ENCODE measurements at places on chromosomes 5 and 9.
A peak's percentile ranks its signal among the peaks of the same experiment; 100 is the strongest.

DNA sequence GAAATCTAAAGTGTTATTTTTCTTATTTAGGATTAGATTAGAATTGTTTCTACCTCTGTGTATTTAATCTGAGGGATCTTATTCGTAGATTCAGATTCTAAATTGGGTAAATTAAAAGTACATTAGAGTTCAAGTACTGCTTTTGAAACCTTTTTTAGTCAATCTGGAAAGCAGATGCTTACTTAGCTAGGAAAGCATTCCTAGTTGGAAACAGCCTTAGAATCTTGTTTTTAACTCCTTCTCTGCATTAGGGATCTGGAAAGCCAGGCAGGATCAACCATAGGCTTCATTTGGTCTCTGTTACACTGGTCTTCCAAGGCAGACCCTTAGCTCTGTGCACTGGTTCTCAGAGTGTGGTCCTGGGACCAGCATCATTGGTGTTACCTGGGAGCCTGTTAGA is 247.4 kb downstream of the NR3C1 start:
- no peak for DNase-seq

DNA sequence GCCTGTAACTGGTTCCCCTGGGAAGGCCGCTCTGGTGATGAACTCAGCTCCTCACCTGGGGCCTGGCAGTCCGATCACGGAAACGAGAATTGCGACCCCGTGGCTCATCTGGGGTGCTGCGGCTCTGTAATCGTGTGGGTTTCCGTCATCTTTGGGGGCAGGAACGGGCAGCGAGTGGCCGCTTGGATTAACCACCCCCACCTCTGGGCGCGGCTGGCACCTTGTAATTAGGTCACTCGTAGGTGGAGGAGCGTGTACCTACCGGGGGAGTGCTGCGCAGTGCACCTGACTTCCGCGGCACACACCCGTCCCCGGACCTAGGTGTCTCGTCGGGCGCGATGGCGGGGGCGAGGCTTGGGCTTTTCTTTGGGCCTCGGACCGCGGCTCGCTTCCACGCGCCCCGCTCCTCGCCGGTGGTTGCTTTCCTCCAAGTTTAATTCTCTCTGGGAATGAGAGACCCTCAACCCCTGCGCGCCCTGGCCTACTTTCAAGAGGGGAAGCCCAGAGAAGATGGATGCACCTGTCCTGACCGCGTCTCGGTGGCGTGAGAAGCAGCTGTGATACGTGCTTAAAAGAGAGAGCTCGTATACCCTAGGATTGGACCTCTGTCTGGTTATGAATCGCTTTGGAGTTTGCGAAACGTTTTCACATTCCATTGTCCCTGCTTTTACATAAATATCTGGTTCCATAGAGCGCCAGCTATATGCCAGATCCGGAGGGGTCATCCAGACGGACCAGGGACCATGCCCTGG is 744 bp upstream of the PPP2CA start:
- no peak for DNase-seq

DNA sequence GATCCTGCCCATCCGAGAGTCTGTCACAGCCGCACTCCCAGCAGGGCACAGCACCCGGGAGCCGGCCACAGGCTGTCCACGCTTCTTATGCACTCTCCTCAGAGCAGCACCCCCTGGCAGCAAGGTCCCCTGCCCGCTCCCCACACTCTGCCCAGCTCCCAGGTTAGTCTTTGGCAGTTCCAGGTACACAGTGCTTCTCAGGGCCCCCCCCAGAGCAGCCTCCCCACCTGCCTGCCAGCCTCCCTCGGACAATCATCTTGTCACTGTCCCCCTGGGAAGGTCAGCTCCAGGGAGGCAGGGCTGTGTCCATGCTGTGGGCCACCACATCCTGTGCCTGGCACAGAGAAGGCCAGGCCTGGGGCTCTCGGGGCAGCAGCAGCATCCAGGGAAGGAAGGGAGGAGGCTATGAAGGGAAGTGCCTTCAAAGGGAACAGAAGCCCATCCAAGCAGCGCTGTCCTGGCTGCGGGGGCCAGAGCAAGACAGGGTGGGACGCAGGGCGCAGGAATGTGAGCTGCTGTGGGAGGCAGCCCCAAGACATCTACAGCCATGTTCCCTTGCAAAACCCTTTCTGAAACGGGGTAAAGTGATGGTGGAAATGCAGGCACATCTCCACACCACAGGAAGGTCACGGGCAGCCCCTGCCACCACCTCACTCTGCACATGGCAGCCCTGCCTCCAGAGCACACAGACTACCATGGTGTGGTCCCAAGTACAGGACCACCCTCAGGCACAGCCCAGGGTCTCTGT is 68.6 kb upstream of the ADAMTS2 start:
- no peak for DNase-seq

DNA sequence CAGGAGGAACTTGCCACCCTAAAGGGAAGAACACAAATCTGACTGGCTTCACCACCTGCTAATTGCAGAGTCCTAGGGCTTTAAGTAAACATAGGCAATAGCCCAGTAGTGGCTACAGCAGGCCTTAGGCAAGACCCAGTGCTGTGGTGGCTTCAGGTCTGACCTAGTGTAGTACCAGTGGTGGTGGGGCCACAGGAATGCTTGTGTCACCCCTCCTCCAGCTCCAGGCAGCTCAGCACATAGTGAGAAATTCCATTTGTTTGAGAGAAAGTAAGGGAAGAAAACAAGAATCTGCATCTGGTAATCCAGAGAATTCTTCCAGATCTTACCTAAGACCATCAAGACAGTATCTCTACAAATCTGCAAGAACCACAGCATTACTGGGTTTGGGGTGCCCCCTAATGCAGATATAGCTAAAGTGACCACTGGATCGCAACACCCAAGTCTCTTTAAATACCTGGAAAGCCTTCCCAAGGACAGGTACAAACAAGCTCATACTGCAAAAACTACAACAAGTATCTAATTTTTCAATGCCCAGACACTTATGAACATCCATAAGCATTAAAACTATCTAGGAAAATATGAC is 102.6 kb upstream of the TRPM3 start:
- peak; percentile 23 for DNase-seq

- peak; percentile 89 for DNase-seq
Measured at GRCh38 chr5:178120607-178121357, 7.5 kb downstream of the N4BP3 start.

DNA sequence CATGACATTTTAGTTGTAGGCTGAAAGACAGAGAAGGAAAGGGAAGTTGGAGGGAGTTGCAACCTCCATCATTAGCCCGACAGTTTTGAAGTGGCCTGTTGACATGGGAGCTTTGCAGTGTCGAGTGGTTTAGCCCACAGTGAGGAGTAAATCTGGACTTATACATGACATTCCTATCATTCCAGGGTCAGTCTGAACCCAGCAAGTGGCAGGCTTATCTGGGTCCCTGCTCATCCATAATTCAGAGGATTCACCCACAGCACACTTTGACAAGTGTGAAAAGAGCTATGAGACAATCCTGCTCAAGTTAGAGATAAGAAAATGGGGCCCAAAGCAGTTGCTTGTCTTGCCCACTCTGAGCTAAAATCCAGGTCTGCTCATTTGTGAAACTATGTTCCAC is 8.4 kb upstream of the TNC start:
- peak; percentile 17 for DNase-seq

GRCh38 chr5:169583424-169584220 is at the start of gene SPDL1:
Gene SPDL1, plus strand, starts transcription at chr5:169583773. Its CDS starts 4,644 bp downstream, at chr5:169588417.
- DNase-seq: peak; percentile 99

DNA sequence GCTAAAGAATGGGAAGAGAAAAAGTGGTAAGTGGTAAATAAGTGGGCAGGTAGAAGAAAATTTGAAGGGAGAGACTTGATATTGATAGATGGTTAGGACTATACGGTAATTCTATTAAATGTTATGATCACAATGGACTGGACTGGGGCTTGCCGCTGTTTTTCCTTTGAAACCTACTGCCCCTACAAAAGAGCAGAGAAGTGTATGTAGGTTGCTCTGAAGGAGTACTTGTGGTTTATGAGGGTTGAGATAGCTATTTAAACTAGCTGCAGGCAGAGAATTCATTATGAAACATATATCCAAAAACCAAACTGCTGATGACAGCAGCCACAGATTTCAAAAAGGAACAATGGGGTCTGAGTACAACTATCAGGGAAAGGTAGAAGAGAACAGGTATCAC is 16.8 kb upstream of the HK3 start:
- DNase-seq: no peak

GRCh38 chr9:101578378-101578777 is 16.4 kb downstream of the PPP3R2 start:
- peak; percentile 85 for DNase-seq

GRCh38 chr9:88072831-88073375 is 65.4 kb downstream of the SPATA31C2 start:
- peak; percentile 47 for DNase-seq

DNA sequence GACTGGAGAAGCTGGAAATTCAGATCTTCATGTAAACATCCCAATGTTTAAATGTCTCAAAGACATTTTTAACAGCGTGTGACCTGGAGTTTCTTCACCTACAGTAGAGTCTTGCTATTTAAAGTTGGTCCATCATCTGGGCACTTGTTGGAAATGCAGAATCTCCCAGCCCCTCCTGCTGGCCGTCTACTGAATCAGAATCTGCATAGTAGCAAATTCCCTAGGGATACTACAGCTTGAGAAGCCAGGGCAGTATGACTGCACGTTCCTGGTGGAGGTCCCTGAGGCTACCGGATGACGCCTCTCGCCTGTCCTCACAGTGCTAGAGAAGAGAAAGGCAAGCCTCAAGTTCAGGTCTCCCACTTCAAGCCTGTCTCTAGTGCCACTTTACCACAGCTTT is 15.7 kb downstream of the SAP30L start:
- DNase-seq: no peak

GRCh38 chr9:33249087-33249658 is 9.2 kb downstream of the SPINK4 start:
- no peak for DNase-seq

GRCh38 chr9:105496826-105497225 is 49.0 kb downstream of the FSD1L start:
- DNase-seq: no peak

- DNase-seq: peak; percentile 10
Measured at GRCh38 chr9:15965246-15965745, 412.5 kb downstream of the CCDC171 start.

GRCh38 chr5:58885260-58885659 is 302.4 kb downstream of the RAB3C start:
- DNase-seq: no peak

DNA sequence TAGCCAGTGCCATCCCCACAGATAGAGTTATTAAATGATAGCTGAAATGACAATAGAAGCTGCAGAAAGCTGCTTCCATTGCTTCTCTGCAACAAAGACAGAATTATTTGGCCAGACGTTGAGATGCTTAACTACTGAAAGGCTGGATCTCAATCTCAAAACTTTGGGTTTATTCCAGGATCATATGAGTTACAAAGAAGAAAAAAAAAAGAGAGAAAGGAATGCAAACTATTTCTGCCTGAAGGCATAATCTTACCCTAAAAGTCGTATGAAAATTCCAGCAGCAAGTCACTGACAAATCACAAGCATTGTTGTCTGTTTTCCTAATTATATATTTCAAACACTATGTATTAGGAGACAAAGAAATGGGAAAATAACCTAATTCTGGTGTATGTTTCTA is 12.8 kb upstream of the TYRP1 start:
- DNase-seq: peak; percentile 63
